ENCODE measurements at places on chromosomes 5 and 9. TPM values are rescaled to one million over a fixed set of nuclear protein-coding genes. Genes with fewer than 3 reads are reported as not detected.

SHC3 gene
- not detected for total RNA-seq

TAS2R1 gene
- total RNA-seq: not detected

SOWAHA gene
- not detected for total RNA-seq

TMC1 gene
- not detected for total RNA-seq

SPOCK1 gene
- total RNA-seq: not detected

AK1 gene
- 54.9 TPM for total RNA-seq

DNA sequence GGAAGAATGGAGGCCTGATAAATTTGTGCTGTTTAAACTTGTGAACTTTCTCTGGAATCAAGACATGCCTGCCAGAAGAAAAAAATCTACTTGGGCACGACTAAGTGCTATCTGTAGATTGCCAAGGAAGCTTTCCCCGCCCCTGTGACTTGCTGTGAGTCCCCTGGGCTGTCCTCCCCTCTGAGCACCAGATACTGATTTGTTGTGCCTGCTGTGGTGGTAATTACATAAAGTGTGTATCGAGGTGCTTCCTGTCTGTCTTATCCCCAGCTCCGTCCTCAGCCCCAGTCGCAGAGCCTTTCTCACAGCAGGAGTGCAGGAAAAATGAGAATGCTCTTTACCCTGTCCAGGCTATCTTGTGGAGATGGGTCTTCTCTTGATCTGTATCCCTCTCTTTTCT is 53.9 kb downstream of the TRIO start:
- DNase-seq: no peak

DNA sequence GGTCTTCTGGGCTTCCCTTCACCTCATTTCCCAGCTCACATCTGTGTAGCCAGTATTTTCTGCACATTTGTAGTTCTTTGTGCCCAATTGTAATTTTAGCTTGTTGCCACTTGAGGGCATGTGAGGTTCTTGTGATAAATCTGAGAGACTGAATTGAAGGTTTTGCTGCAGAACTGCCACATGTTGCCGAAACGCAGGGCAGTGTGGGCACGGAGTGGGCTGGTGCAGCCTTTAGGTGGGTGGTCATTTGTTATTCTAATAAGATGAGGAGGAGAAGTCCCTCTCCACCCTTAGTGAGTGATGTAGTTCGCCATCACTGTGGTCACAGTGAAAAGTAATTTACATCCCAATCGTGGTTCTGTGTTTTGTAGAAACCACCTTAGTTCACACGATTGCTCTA is 21.2 kb downstream of the OTULIN start:
- DNase-seq: peak; percentile 44

DNA sequence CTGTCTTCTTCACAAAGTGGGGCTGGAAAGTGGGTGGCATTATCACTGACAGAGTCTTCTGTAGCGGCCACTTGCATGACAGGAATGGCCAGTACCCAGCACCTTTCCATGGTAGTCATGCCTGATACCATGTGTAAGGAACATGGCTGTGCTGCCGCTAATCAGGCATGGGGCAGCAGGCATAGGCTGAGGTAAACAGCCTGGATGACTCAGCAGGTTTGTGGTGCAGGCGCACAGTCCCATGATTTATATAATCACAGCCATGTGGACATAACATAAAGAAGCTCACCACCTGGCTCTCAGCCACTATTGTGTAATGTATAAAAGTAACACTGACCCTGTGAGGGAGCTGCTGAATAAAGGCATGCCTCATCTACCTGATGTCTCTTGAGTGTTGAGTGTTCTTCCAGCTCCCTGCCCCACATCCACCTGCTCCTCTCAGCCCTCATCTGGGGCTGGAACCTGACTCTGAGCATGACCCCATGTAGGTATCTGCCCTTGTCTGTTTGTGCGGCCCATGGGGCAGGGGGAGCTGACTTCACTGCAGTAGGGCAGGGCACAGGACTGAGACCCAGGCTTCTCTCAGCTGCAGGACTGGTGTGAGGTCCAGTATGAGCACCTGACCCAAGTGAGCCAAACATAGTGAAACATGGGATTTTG is 13.2 kb upstream of the ICE1 start:
- DNase-seq: no peak

DNA sequence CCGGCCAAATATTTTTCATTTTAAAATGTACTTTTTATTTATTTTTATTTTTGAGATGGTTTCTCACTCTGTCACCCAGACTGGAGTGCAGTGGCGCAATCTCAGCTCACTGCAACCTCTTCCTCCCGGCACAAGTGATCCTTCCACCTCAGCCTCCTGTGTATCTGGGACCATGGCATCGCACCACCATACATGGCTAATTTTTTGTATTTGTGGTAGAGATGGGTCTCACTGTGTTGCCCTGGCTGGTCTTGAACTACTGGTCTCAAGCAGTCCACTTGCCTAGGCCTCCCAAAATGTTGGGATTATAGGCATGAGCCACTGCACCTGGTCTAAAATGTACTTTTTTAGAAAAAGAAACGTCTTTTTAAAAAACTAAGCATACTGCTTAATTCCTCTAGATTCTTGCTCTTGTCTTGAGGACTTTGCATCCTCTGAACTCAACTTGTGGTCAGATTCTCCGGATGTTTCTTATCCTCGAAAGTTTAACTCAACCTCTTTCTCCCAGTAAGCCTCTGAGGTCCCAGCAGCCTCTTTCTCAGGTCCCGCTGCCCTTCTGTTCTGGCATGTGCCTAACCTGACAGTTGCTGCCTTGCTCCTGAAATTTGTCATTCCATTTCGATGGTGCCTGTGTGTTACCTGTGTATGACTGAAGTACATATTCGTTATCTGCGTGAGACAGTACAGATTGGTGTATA is 63.0 kb downstream of the TRIO start:
- no peak for DNase-seq

DNA sequence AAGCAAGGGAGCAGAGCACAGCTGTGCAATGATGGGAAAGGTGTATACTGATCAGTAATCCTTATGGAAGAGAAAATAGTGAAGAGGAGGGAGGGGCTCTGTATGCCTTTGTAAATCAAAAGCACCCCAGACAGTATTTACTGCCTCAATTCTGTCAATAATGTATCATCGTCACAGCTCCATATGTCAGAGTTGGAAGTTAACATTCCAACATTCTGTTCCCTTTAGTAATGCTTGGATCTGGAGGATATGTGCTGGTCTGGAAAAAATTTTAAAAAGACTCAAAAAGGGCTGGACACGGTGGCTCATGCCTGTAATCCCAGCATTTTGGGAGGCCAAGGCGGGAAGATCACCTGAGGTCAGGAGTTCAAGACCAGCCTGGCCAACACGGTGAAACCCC is 310.4 kb downstream of the ACTL7B start:
- DNase-seq: no peak

DNA sequence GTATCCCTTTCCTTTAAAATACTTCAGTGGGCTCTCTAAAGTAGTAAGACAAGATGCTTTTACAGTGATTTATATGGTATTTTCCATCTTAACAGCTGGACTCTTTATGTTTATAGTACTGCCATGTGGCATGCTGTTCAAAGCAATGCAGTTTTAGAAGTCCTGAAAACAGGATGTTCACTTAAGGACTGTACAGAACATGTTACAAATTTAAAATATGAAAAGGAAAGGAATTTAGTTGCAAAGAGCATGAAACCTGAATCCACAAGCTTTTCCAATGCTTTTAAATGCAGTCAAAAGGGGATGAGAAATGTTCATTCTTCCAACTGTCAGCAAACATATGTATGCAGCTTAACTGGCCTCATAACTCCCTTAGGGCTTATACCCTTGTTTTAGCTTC is 580.2 kb downstream of the EFNA5 start:
- no peak for DNase-seq

DNA sequence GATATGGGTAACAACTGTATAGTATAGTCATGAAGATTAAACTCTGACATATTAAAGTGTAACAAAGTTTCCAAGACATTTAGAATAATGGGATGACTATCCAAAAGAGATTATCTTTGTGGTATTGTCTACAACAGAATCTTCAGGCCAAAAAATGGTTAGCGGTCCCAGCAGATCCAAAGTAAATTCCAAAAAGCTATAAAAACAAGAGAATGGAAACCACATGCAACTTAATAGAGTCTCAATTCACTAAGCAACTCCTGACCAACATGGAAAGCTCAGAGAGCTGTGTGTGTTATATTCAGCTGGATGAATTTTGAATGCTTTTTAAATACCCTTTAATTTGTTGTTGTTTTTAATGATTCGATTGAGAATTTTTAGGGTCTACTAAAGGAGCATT is 688.2 kb downstream of the CETN3 start:
- DNase-seq: no peak

- no peak for DNase-seq
Measured at GRCh38 chr9:26324786-26325443, 567.7 kb downstream of the CAAP1 start.

DNA sequence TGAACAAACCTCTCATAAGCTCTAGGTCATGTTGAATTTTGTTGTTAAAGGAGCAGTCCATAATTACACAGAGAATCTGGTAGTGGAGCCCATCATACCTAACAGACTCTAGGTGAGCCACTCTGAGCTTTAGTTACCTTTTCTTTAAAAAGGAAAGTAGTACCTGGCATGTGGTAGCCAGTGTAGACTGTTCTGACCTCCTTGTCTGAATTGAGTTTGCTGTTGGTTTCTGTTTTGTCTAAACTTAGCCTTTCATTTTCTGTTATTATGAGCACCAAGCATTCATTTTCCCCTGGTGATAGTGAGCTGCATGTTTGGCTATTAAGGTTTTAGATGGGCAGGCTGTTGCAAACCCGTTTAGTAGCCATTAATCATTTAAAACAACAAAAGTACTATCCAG is 112.2 kb downstream of the MAST4 start:
- no peak for DNase-seq

DNA sequence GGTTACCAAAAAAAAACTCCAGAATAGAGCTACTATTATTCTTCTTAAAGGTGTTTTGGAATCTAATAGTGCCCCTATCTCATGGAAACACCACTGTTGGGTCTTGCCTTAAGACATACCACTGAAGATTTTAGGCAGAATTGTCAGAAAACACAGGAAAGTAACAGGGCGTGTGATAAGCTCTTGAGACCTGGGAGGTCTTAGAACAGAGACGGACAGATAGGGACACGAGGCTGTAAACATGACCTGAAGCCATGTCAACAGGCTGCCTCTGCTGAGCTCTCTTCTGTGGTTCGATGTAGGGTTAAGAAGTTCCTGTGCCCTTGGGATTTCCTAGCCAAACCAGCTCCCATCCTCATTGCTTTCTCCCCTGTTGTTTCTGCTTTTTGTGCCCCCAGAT is 69.3 kb downstream of the CTSL start:
- DNase-seq: no peak

DNA sequence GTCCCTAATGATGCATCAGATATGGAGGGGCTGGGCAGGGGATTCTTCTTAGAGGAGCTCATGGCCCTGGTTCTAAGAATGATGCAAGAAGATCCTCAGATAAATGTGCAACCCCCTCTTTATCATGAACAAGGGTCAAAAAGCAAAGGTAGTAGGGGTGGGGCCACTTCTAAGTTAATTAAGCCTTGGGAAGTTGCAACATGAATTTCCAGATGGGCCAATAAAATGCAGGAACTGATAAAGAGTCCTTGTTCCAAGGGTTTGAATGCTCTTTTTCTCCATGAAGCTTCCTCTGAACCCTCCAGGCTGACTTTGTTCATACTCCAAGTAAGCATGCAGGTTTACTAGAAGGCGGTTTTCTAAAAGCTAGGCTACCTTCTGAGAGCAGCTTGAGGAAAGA is 25.6 kb downstream of the PCA3 start:
- DNase-seq: no peak

GRCh38 chr5:57450991-57451876 is 31.4 kb downstream of the ACTBL2 start:
- DNase-seq: no peak

DNA sequence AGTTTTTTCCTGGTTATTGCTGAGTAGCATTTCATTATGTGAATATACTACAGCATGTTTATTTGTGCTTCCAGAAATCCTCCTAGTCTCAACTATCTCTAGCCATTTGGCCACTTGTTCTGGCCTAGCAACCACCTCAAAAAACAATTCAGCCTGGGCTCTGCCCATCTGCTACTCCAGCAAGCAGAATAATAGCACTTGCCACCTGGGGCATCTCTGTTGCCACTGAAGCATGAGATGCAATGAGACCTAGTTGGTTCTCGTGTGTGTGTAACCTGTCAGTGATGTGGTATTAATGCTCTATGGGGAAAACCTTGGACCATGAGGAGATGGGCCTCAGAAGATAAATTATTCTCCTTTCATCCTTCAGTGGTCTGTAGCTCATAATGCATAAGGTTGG is 129.5 kb downstream of the RNF180 start:
- DNase-seq: no peak

DNA sequence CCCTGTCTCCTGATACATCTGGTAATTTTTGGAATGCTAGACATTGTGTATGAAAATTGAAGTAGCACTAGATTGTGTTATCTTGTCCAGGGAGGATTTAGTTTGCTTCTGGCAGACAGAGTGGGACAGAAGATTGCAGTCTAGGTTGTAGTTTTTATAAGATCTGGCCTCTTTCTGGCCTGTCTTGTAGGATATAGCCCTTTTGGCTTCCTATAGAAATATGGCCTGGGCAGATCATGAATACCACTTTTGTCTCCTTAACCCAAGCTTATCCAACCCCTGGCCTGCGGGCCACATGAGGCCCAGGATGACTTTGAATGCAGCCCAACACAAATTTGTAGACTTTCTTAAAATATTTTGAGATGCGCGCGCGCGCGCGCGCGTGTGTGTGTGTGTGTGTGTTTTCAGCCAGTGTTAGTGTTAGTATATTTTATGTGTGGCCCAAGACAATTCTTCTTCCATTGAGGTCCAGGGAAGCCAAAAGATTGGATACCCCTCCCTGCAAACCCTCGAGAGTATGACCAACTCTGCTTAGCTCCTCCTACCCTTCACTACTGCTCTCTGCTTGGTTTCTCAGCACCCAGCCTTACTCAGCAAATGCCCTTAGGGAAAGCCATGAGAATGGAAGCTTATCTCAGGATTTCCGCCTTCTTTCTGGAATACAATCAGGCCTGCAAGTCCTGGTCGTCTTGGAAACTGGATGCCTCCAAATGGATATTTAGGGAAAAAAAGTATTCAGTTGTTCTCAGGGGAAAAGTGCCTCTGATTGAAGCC is 26.5 kb downstream of the ANKRD33B start:
- DNase-seq: no peak

DNA sequence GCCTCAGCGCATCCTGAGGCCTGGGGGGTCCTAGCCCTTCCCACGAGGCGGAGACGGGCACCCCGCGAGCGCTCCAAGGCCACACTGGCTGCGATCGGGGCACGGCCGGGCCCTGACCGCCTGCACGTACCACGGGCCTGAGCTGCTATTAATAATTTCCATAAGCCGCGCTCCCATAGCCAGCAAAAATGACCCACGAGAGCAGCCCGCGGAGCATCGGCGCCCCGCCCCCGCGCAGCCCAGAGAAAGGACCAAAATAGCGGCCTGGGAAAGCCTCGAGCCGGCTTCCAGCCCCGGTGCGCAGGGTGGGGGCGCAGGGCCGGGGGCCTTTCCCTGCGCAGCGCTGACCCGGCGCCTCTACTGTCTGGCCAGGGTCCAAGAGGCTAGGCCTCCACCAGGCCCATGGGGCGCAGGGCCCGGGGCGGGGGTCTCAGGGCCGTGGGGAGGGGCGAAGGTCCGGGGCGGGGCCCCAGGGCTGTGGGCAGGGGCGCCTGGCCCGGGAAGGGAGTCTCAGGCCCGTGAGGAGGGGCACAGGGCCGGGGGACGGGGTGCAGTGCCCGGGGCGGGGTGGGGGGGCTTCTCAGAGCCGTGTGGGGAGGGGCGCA is 54.4 kb downstream of the EXD3 start:
- no peak for DNase-seq
